HT-29 (cell line): ENCODE measurements at places on chromosomes 1 and 21.

- no peak for DNase-seq
Measured at GRCh38 chr1:235421751-235422150, 54.5 kb downstream of the TBCE start.

GRCh38 chr1:53585129-53585528 lies 125.9 kb downstream of the DMRTB1 start:
- DNase-seq = no peak

DNA sequence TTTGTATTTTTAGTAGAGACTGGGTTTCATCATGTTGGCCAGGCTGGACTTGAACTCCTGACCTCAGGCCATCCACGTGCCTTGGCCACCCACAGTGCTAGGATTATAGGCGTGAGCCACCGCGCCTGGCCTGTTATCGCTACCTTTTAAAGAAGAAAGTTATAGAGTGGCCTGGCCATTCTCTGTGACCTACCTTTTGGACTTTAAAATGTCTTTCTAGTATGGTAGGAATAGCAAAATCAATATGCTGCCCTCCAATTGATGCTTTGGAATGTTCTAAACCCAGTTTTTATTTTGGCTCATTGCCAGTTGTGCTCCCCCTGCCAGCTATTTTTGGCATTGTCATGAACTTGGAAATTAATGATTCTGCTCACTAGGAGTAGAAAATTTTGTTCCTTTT lies 19.9 kb downstream of the HIPK1 start:
- peak; percentile 17 for DNase-seq

- no peak for DNase-seq
Measured at GRCh38 chr1:58000821-58001220, 545.7 kb downstream of the OMA1 start.

DNA sequence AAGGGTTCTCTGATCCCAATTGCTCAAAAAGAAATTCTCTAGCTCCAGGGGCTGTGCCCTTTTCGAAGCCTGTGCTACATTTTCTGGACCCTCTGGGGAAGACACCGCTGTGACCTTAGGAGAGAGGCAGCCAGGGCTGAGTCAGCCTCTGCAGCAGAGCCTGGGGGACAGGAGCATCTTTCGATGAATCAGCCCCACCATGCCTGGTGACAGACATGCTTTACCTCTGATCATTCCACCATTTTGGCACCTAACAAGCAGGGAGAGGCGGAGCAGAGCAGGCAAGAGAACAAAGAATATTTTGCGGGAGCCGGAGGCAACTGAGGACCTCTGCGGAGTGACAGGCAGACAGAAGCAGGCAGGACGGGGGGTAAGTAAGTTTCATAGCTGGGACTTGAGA lies 84.9 kb downstream of the VWA5B1 start:
- DNase-seq = no peak

DNA sequence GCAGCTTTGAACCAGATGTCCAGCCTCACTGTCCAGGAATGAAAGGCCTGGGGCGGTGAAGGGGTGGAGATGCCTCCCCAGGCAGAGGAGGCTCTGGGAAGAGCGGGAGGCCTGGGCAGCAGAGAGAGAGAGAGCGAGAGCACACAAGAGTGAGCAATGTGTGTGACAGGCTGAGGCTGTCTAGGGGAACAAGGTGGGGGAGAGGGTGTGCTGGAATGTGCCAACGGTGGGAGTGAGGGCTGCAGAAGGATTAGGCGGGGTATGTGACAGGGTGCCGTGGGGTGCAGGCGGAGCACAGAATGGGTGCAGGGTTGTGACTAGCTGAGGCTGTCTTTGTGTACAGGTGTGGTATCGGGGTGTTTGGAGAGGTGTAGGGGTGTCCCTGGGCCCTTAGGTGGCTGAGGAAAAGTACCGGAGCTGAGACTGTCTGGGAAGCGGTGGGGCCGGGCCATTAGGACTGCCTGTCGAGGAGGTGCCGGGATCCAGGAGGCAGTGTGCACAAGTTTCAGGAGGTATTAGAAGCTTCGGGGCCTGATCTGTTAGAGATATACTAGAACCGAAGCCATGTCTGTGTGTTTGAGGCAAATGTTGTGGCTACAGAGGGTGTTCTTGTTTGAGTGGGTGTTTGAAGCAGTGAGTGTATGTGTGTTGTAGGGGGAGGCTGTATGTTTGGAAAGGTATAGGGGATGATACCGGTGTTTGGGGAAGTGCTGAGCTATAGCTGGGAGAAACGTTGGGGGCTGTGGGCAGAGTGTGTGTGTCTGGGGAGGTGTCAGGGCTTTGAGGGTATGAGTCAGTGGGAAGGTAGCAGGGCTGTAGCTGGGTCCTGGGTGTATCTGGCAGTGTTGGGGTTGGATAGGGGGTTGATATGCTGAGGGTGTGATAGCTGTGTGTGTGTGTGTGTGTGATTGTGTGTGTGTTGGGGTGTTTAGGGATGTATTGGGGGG lies 9.1 kb downstream of the AHDC1 start:
- DNase-seq = no peak

DNA sequence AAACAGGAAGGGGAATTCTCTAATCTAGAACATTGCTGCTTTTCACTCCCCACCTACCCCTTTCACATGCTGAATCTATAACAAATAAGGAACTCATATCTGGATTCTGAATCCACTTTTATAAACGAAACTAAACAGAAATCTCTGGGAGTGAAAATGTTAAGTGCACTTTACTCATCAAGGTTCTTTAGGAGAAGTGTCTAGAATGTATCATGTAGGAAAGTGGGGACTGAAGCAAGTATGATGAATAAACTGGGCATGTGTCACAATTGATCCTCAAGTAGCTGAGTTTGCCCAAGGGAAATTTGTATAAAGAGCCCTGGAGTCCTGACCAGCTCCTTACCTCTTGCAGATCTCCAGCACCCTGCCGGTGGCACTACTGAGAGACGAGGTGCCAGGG lies 19.8 kb downstream of the AVPR1B start:
- no peak for DNase-seq

- DNase-seq = no peak
Measured at GRCh38 chr1:17877896-17878295, 122.8 kb downstream of the ACTL8 start.

DNA sequence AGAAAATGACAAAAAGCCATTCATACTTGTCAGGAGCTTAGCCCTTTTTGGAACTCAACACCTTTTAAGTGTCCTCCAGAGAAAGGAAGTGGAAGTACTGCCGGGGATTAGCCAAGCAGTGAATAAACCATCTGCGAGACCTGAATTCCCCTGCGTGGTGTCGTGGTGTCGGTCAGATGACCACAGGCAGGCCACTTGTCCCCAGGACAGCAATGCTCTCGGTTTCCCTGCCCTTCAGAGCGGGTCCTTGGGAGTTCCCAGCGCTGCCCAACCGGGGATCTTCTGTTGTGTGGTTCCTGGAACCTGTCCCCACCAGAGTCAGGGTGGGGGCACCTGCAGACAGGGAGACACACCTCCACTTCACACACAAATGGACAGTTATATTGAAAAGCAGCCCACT lies 9.2 kb downstream of the GPR157 start:
- no peak for DNase-seq

- DNase-seq = no peak
Measured at GRCh38 chr1:108925920-108926319, 37.4 kb downstream of the CLCC1 start.

GRCh38 chr1:186059311-186059710 lies 315.7 kb downstream of the TPR start:
- DNase-seq = no peak

DNA sequence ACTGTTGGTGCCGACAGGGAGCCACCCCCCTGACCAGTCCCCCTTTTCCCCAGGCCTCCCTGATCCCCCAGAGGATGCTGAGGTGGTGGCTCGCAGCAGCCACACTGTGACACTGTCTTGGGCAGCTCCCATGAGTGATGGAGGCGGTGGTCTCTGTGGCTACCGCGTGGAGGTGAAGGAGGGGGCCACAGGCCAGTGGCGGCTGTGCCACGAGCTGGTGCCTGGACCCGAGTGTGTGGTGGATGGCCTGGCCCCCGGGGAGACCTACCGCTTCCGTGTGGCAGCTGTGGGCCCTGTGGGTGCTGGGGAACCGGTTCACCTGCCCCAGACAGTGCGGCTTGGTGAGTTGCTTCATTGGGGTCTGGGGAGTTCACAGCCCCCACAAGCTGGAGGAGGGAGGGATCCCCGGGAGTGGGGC lies 89.2 kb downstream of the TRIM11 start:
- DNase-seq = no peak

- DNase-seq = no peak
Measured at GRCh38 chr1:40825435-40825788, 36.8 kb downstream of the CITED4 start.

GRCh38 chr21:41783476-41784180 lies 16.8 kb upstream of the RIPK4 start:
- DNase-seq = peak; percentile 90

GRCh38 chr1:83516369-83516768 lies 482.6 kb downstream of the TTLL7 start:
- DNase-seq = no peak

DNA sequence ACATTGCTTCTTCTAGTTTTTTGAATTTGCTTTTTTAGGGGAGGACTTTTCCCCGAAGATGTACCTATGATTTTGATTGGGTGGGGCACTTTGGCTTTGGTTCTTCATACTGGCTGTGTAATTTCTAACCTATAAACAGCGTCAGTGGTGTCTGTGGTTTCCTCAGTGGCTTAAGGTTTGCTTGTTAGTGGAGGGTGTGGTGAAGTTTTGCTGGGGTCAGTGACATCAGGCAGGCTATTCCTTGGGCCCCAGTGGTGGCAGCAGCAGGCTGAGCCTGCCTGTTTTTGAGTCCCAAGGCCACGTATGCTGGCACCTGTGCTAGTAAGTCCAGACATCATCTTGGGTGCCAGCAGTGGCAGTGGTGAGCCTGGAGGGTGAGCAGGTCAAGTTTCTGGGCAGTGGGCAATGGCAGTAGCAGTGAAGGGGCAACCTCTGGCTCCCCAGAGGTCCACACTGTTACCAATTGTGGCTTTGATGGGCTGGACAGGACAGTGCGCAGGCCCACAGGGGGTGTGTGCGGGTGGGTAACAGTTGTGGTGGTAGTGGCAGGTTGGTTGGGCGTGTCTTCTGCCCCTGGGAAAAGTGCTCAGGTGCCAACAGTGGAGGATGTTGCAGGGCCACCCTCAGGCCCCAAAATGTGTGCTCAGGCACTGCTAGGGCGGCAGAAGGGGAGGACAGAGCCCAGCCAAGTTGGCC lies 54.9 kb upstream of the B3GALT2 start:
- DNase-seq = no peak

- no peak for DNase-seq
Measured at GRCh38 chr1:56901716-56902115, 47.1 kb downstream of the C8A start.

- DNase-seq = peak; percentile 62
Measured at GRCh38 chr1:16138772-16139221, 17.1 kb downstream of the EPHA2 start.

DNA sequence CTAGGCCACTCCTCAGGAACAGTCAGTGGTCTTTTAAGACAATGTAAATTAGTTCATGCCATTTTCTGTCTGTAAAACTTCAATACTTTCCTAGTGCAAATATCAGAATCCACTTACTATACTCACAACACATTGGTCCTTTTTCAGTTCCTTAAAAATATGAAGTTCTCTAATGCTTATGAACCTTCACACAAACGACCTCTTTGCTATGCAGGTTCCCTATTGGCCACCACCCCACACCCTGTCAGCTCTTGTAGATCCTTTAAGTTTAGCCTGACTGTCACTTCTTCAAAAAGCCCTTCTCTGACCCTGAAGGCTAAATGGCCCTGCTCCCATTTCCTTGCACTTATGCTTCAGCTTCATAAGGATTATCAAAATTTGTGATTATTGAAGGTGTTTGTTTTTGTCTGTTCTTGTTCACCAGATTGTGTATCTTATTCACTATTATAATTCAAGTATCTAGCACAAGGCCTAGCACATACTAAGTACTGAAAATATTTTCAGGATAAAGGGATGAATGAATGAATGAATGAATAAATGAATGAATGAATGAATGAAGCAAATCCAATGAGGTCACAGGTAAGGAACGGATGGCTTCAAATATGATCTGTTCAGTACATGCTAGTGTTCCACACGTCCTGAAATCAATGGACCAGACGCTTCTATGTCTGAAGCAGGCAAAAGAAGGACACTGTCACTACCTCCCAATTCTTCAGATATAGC lies 373.9 kb downstream of the VAV3 start:
- DNase-seq = no peak

- DNase-seq = no peak
Measured at GRCh38 chr1:185699874-185700273, 34.3 kb upstream of the HMCN1 start.

DNA sequence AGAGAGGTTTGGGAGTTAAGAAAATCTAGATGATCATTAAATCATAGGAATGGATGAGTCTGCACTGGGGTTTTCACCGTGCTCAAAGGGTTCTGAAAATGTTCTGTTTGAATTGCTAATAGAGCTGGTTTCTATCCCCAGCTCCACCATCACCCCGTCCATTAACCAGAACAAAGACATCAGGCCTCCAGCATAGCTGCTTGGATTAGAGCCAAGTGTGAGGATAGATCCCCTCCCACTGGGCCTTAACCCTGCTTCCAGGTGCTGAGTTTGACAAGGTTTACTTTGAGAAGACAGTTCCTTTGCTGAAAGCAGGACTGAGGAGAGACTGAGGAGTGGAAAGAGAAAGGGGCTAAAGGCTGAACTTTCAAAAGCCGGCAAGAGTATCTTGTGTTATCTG lies 48.3 kb downstream of the MPZL1 start:
- no peak for DNase-seq

- no peak for DNase-seq
Measured at GRCh38 chr1:57984277-57984676, 560.4 kb upstream of the DAB1 start.

DNA sequence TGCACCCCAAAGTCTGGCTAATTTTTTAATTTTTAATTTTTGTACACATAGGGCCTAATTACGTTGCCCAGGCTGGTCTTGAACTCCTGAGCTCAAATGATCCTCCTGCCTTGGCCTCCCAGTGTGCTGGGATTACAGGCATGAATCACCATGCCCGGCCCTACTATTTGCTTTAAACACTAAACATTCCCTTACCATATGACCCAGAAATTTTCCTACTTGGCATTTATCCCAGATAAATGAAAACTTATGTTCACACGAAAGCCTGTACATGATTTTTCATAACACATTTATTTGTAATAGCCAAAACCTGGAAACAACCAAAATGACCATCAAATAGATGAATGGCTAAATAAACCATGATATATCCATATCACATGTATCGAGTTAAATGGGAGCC lies 35.8 kb downstream of the NDUFS5 start:
- DNase-seq = no peak

DNA sequence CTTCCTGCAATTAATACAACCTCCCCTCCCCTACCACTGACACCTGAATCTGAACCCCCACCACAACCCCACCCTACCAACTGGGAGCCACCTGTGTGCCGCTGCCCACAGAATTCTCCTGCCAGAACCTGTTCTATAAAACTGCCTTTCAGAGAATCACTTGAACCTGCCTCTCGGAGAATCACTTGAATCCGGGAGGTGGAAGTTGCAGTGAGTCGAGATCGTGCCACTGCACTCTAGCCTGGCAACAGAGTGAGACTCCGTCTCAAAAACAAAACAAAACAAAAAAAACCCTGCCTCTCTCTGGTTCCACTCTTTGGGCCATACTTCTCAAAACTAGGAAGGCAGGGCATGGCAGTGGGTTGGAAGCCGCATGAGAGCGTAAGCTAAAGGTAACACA lies 5.7 kb downstream of the URB1 start:
- DNase-seq = no peak
